ENCODE measurements at places on chromosomes 11 and 22.

GRCh38 chr22:44309137-44309536 is 3.6 kb downstream of the SHISAL1 start:
- DNase-seq: peak; percentile 94

DNA sequence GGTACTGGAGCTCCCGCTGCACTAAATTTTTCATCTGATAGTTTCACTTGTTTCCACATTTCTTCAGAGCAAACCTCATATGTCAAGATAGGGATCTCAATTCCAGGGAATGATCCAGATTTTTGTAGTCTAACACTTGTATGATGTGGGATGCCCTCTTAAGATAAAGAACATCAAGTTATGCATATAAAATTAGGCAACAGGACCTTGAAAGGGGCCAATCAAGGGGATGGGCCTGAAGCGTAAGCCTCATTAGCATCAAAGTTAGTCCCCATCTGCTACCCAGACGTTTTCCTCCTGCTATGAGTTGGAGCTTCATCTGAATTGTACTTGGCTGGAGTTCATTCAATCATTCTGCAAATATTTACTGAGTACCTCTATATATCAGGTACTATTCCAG is 17.5 kb downstream of the PDGFD start:
- no peak for DNase-seq

DNA sequence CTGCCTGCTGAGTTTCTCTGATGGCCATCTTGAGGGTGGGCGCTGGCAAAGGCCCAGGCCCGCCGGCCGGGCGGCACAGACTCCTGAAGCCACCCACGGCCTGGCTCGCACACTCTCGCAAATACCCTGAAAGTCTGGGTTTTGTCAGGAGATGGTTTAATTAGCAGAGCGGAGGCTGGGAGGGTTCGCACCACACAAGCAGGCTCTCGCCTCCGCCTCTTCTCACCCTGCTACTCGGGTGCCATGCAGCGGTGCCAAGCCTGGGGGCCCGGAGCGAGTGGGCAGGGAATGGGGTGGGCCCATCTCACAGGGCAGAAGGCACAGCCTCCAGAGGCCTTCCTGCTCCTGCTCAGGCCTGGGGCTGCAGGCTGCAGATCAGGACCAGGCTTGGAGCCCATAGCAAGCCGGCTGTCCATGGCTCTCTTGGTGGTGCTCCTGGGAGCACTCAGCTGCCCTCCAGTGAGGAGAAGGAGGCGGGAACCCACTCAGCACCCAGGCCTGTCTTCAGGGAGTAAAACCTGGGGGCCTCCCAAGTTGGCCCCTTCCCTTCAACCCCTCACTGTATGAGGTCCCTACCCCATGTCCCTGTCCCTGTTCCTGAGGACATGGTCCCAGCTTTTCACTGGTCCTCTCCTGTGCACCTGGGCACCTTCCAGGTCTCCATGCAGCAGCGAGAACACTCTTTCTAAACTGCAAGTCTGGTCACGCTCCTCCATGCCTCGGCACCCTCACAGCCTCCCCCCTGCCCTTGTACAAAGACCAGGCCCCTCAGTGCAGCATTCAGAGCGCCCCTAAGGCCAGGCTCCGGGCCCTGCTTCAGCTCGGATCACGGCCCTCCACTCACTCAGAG is 62.0 kb downstream of the FLRT1 start:
- DNase-seq: no peak

DNA sequence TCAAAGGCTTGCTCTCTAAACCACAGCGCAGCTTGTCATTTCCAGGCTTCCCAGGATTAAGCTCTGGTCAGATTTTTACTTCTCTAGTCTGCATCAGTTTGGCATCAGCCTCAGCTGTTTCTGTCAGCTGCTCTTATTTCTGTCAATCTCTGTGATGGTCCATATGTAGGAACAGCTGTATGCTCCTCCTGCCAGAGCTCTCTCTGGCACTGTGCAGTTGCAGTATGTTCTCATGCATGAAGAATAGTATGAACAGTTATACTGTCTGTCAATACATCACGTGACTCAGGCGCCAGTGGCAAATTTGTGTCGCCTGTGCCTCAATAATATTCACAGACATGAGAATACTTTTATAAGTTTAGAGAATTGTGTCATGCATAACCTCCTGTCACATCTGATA is 6.7 kb downstream of the OR6M1 start:
- no peak for DNase-seq

DNA sequence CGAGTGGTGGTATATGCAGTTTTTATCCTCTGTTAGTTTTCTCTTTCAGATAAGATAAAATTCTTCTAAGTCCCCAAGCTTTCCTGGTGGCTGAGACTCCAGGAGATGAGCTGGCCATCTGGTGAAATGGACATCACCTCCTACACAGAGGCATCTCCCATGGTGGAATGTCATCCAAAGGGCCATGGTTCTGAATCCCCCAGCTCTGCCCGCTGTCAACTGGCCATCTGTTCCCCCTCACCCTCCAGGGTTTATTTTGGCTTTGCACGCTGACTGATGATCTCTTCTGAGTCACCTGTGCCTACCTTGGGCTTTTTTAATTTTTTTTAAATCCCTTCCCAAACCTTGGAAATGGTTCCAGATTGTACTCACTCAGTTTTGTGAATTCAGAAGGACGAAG is 142.2 kb downstream of the HIPK3 start:
- DNase-seq: no peak

DNA sequence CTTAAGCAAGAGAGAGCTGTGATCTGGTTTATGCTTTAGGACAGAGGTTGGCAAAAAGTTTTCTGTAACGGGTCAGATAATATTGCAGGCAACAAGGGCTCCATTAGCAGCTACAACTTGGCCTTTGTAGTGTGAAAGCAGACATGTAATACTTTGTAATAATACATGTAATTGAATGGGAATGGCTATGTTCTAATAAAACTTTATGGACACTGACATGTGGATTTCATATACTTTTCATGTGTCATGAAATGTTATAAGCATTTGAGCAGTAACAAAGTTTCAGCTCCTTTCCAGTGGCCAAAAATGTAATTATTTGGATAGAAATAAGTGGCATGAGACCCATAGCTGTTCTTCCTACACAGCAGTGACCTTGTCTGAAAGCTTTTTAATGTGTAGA is 3.1 kb downstream of the DYNC2H1 start:
- DNase-seq: no peak

- DNase-seq: no peak
These were observed 42.0 kb downstream of the CECR2 start for GRCh38 chr22:17411213-17411612.

GRCh38 chr11:12117611-12118010 is 7.2 kb downstream of the MICAL2 start:
- DNase-seq: no peak

DNA sequence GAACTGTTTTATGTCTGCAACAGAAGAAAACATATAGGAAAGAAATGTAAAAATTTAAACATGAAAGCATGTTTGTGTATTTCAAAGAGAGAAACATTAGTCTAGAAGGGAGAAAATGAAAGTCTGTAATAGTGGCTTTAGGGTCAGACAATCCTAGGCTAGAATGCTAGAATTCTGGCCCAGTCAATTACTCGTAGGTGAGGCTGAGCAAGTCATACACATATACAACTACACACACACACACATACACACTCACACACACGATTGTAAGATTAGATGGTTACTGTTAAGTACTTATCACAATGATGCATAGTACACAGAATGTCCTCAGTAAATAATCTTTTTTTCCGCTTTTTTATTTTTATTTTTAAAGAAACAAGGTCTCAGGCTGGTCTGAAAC is 37.7 kb upstream of the PCF11 start:
- no peak for DNase-seq

DNA sequence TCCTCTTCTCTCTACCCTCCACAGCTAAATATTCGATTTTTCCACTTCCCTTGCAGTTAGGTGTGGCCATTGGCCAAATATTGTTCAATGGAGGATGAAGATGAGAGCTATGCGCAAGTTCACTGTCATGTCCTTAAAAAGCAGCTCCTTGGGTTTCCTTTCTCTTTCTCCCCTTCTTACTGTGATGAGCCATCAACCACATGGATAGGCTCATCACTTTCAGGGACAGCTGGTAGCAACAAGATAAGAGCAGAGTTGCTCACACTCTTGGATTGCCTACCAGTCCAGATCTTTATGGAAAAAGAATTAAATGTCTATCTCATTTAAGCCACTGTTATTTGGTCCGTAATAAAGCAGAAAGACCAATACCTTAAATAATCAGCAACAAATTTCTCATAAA is 377.0 kb downstream of the DDX10 start:
- no peak for DNase-seq
